ENCODE measurements at places on chromosomes 7 and 10.

DNA sequence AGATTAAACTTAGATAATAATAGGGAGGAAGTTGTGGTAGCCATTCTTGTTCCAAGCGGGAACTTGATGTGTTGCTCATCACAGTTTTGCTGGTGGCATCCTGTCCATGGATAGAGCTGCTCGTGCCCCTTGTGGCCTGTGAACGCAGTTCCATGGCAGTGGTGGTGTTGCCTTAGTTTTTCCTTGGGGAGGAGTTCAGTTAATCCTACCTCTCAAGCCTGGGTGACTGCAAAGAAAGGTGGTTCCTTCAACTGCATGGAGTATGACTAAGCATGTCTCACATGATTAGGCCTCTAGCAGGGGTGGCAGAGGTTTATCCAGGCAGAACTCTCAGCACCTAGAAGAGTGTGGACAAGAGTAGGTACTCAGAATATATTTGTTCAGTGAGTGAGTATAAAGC is 99.7 kb downstream of the MAPK8 start:
- no peak for DNase-seq

DNA sequence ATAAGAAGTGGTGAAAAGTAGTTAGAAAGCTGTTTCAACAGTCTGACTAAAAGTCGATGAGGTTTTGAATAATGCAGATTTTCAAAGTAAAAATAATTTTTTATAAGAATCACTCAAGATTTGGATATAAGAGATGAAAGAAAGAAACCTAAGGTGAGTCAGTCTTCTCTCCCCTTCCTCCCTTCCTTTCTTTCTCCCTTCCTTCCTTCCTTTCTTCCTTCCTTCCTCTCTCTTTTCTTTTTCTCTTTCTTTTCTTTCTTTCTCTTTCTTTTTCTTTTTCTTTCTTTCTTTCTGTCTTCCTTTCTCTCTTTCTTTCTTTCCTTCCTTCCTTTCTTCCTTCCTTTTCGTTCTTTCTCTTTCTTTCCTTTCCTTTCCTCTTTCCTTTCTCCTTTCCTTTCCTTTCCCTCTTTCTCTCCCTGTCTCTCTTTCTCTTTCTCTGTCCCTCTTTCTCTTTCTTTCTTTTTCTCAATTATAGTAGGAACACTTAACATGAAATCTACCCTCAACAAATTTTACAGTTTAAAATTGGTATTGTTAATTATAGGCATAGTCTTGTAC is 308.6 kb downstream of the ARL4A start:
- no peak for DNase-seq

GRCh38 chr7:106774768-106775551 is 90.1 kb upstream of the PIK3CG start:
- DNase-seq: no peak

- DNase-seq: no peak
Measured at GRCh38 chr7:18222636-18223035, 195.0 kb upstream of the PRPS1L1 start.

DNA sequence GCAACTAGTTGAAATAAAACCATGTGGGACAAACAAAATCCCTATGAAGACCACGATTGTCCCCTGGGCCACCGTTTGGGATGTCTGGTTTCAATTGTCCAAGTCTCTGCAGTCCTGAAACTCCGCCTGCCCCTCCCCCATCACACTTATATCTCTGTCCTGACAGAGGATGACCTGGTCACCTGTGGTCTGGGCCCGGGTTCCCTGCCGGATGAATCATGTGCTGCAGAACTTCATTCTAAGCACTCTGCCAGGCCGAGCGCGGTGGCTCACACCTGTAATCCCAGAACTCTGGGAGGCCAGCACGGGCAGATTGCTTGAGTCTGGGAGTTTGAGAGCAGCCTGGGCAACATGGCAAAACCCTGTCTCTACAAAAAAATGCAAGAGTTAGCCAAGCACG is 91.1 kb downstream of the COL13A1 start:
- no peak for DNase-seq

Measured in CD4-positive, alpha-beta T cell treated with Interleukin-2 at 100 ng/mL for 4 hours (primary cell).